ENCODE measurements at places on chromosomes 7 and 10.

GRCh38 chr10:114996542-114996941 lies 58.5 kb downstream of the TRUB1 start:
- DNase-seq, result no peak

DNA sequence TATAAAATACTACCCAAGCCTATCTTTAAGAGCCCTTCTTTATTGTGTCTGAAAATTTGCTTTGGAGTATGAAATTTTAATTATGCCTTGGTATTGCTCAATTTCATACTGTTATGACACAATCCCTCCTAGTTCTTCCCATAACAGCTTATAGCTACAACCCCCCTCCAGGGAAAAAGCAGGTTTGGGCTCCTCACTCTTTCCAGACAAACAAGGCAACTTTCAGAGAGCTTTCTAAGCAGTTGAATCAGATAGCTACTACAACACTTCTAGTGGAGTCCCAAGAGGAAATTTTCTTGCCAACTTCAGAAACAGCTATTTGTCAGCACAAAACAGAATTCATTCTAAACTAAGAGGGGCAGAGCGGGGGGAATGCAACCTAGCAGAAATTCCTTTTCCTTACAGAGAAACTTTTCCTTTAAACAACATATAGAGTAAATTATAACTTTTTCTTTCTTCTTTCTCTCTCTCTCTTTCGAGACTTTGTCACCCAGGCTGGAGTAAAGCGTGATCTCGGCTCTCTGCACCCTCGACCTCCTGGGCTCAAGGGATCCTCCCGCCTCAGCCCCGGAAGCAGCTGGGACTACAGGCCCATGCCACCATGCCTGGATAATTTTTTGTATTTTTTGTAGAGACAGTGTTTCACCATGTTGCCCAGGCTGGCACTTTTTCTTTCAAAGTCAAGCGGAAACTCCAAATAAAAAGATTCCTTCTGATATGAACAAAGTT lies 26.0 kb upstream of the JMJD1C start:
- no peak for DNase-seq

DNA sequence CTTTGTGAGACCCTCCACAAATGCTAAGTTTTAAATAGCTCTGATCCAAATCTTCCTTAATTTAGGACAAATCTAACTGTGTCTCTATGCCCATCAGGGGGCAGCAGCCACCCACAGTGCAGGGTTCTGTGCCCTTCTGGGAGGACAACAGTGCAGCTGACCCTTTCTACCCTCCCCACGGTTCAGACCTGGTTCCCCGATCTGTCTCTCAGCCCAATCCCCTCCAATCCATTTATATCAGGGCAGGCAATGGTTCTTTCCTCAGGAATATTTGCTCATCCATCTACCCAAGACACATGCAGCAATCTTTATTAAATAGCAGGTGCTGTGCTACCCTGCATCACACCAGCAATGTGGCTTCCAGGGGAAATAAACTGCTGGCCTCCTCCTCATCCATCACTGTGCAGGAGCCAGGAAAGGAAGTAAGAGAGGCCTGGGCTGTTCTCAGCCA lies 4.0 kb upstream of the RBM28 start:
- peak; percentile 49 for DNase-seq

DNA sequence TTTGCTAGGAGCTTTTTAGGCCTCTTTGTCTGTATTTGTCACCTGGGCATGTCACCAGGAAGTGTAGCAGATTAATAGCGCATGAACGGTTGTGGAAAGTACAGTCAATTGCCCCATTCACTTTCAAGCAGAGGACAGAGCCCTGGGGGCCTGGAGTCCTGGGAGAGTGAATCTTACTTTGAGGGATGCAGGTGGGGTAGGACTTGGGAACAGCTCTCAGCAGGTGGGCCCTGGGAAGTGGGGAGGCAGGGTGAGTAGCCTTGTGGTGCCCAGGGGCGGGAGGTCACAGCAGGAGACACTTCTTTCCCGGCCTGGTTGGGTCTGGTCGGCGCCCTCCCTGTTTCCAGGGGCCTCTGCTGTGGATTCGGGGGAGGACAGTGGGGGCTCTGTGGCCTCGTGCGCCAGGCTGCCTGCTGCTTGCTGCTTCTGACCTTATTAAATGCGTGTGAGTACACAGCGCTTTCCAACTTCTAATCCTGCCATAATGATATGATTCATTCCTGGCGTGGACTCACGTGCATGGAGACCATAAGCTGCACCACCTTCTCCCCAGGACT lies 51.6 kb upstream of the AQP1 start:
- no peak for DNase-seq

DNA sequence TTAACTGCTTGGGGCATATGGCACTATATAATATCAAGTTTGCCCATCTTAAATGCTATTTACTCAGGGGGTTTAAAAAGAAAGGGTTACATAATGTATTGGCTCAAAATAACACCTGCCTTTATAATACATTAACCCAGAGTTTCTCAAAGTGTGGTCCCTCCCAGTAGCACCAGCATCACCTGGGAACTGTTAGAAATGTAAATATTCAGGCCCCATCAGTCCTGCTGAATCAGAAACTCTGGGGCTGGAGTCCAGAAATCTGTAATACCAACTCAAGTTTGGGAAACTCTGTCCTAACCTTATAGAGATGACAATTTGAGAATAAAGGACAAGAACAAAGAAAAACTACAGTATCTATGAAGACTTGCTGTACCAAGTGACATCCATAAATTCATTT lies 270.7 kb downstream of the PARD3 start:
- no peak for DNase-seq

DNA sequence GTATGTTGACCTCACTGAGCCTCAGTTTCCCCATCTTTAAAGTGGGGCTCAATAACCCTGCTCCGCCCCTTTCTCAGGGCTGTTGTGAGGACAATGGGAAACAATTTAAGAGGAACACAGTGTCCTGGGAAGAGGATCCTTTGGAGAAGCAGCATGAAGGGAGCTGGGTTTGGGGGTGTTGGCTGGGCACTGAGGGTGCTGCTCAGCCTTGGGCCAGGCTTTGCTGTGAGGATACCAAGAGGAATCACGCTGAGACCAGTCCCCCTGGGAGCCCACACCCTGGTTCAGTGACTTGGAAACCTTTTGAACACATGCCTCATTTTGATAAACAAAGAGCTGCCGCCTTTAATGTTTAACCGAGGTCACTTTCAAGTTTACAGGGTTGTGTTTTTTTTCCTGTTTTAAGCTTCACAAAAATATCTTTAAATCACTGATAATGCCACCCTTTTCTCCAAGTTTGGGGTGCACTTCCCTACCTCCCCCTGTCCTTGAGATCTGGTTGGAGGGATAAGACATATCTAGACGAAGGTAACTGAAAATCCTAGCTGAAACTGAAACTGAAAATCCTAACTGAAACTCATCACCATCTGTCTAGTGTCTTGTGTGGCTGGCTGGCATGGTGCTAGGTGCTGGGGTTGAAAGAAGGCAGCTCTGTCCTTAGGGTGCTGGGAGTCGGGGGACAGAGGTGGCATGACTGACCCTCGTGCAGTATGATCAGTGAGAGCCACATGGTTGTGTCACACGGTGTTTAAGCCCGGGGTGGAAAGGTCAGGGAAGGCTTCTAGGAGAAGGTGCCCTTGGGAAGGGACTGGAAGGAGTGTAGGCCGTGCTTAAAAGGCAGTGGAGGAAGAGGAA lies 27.7 kb downstream of the ZNF775 start:
- DNase-seq, result peak; percentile 56

DNA sequence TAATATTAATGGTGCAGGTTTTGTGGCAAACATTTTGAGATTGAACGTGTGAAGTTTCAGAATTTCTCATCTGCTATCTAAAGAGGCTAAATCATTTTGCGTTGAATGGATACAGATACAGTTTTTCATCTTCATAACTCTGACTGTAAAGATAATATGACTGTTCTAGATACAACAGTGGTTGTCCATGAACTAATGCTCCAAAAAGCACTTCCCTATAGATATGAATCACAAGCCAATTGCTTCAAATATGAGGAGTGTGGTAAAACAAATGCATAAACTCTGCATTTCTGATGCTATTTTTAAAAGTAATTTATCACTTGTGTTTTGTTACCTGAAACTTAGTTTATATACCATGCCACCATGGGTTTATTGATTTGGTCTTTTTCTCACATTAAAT lies 750.1 kb downstream of the MAGI2 start:
- DNase-seq, result no peak

- DNase-seq, result no peak
Observed at GRCh38 chr10:94858005-94858404, 80.5 kb upstream of the CYP2C9 start.

DNA sequence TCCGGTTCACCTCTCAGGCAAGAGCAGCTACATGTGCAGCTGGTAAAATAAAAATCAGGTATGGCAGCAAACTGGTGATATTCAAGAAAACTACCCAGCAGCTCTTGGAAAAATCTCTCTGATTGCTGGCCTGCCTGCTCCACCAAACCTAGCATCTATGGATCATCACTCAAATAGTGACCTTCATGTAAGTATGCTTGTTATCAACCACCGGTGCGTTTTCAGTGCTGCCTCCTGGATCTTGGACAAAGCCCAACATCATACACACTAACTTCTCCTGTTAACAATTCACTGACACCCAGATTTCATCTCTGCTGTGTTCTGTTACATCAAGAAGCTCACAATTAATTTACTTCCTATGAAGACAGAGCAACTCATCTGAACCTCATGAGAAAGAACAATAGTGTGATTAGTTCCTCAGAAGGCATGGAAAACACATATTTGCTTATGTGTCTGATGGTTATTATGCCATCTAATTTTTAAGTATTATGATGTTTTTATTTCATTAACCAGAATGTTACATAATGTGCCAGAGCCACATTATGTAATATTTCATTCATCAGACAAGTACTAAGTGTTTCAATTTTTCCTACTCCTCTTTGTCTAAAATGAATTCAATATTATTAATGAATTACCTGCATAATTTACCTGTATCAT lies 8.8 kb downstream of the CDK6 start:
- DNase-seq, result no peak

- no peak for DNase-seq
Observed at GRCh38 chr10:99143651-99144050, 92.0 kb downstream of the HPSE2 start.

GRCh38 chr10:125802739-125803138 lies 20.3 kb downstream of the UROS start:
- DNase-seq, result no peak

GRCh38 chr10:118694848-118695247 lies 59.9 kb downstream of the CACUL1 start:
- DNase-seq, result no peak

DNA sequence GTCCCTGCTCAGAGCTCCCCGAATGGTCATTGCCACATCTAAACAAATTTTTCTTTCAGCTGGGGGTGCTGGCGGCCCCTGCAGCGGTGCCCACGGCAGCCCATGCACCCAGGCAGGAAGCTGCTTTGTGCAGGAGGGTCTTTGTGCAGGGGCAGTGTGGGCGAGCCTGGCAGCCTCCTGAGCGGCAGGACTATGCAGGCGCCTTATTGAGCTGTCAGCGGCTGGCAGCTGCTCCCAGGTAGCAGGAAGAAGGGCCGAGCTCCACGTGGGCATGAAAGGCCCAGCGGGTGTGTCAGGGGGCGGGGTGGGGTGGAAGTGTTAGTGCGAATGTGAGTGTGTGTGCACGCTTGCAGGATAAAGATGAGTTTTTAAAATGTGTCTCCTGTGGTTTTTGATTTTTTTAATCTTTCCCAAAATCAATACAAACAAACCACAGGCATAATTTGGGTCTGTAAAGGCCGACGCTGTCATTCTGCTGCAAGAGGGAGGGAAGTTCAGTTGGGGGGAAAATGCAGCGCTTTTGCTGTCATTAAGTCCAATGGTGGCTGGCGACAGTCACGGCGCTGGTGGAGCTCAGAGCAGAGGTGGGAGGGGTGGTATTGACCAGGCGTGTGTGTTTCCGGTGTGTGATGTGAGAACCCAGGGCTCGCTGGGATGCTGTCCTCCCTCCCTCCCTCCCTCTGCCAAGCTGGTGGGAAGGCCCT lies 83.9 kb downstream of the LHPP start:
- no peak for DNase-seq

DNA sequence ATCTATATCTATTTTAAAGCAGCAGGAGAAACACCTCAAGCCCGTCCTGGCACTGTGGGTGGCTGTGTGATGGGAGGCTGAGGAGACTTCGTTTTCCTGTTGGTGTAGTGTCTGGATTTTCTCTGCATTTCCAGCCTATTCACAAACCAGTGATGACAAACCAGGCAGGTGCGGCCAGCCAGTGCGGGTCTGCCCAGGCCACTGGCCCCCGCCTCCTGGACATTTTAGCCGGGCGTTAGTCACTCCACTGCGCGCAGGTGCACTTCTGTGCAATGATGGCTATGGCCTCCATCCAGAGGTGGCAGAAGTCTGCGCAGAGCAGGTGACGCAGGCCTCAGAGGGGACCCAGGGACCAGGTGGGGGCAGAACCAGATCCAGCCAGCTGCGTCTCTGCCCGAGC lies 64.9 kb upstream of the PITRM1 start:
- DNase-seq, result no peak

DNA sequence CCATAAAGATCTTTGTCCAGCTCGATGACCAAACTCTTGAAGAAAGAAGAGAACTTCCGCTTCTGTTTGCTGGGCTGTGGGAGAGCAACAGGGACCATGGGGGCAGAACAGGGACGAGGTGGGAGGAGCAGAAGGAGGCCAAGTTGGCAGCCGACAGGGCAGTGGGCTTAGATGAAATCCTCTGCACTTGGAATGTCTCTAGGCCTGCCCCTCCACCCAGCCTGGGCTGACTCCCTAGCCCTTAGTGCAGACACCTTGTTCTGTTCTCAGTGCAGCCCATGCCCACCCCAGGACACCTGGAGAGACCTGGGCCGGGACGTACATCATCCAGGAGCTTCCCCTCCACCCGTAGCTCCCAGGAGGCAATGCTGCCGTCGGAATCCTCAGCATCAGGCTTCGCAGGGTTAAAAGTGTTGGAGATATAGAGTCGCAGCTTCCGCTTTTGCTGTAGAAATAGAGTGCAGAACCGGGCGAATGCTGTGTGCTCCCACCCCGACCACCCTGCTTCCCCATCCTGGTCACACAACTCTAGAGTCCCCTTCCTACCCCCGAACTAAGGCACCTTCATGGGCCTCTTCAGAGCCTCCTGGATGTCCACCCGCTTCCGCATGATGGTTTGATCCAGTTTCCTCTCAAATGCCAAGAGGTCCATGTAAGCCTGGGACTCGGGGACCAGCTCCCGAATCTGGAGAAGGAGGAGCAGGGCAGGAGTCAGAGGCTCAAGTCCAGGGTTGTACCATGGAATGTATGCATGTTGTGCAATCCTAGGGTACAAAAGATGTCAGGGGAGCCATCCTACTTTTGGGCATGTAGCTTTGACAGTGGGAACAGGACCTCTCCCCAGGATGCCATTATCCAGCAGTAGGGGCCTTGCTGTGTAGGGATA lies 6.1 kb downstream of the SMARCD3 start:
- DNase-seq, result no peak

DNA sequence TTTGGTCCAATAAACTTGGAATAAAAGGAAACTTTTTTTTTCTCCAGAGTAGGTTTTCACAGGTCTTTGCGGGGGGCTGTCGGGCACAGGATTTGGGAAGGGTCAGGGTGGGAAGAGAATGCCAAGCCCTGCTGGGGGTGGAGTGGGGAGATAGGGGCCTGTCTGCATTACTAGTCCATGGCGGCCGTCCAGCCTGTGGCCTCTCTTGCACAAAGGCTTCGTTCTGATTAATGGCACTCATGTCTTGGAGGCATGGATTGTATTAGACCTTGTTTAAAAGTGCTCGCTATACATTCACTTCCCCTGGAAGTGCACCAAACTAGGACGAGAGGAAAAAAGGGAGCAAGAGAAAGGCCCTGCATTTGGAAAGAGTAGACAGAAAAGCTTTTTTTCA lies 37.2 kb downstream of the LRMDA start:
- no peak for DNase-seq

Measured in CD4-positive, alpha-beta T cell treated with Interleukin-17A for 1 hour (primary cell).